ENCODE measurements at places on chromosomes 7 and 10.

DNA sequence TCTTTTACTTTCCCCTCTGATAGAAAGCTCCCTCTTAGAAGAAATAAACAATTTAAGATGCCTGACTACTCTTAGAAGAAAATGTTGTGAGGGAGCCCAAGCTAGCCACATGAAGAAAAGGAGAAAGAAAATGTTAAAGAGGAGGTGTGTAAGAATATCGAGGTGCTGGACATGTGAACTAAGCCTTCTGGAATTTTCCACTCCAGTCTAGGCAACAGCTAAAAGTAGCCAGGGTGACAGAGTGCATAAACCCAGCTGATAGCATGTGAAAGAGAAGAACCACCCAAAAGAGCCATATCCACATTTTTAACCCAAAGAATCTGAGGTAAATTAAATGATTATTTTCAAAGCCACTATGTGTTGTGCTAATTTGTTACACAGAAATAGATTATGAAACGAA lies 1690.6 kb upstream of the LRRTM3 start:
- DNase-seq = no peak

DNA sequence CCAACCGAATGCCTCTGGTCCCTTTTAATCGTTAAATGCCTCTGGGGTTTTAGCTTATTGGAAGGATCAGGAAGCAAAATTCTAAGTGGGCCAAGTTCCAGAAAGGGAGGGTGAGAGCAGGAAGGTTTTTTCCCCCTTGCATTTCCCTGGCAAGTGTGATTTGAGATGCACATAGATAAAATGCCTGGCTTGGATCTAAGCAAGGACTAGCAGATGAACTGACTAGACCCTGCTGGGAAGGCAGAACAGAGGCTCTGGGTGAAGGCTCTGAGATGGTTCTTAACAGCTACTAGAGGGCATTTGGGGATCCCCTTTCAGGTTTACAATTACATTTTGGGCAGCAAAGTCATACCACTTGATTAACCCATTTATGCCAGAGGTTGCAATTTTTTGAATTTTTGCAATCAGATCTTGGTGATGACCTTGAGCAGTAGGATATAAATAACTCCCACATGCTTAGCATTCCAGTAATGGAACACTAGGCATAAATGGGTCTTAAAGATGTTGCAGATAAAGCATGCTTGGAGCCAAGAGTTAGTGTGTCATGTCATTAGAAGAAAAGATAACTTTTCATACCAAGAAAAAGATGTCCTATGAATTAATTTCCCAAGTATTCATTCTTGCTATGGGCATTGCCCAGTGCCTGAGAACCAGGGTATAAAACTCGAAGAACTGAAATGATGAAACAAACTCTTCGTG lies 205.9 kb downstream of the SEC23IP start:
- no peak for DNase-seq

GRCh38 chr10:117442944-117443685 lies 67.9 kb upstream of the PDZD8 start:
- DNase-seq = peak; percentile 88

GRCh38 chr10:69685426-69685801 lies 55.4 kb downstream of the FAM241B start:
- no peak for DNase-seq

GRCh38 chr10:77925795-77926565 lies 575 bp downstream of the DLG5 start:
- peak; percentile 83 for DNase-seq

GRCh38 chr10:45246522-45246921 lies 68.9 kb downstream of the OR13A1 start:
- DNase-seq = no peak

DNA sequence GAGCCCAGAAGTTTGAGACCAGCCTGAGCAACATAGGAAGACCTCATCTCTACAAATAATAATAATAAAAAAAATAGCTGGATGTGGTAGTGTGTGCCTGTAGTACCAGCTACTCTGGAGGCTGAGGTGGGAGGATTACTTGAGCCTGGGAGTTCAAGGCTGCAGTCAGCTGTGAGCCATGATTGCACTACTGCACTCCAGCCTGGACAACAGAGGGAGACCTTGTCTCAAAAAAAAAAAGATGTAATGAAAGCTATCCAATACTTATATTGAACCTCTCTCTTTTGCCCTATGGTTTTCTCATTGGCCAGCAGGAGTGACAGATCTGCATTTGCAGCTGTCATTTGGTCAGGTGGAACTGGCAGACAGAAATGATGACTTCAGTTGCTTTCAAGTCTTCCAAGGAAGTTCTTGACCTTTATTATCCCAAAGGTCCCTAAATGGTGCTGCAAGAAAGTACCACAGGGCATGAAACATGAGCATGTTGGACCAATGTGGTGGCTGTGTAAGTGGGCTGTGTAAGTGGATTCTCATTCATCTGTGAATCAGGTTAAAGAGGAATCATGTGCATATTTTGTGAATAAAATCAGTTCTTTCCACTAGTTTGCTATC lies 99.4 kb downstream of the CALD1 start:
- DNase-seq = no peak

GRCh38 chr7:150904011-150904909 lies 51.9 kb downstream of the AOC1 start:
- no peak for DNase-seq

GRCh38 chr7:128041203-128041602 lies 10.0 kb upstream of the LRRC4 start:
- no peak for DNase-seq

GRCh38 chr10:106734220-106734619 lies 430.3 kb downstream of the SORCS1 start:
- DNase-seq = no peak

DNA sequence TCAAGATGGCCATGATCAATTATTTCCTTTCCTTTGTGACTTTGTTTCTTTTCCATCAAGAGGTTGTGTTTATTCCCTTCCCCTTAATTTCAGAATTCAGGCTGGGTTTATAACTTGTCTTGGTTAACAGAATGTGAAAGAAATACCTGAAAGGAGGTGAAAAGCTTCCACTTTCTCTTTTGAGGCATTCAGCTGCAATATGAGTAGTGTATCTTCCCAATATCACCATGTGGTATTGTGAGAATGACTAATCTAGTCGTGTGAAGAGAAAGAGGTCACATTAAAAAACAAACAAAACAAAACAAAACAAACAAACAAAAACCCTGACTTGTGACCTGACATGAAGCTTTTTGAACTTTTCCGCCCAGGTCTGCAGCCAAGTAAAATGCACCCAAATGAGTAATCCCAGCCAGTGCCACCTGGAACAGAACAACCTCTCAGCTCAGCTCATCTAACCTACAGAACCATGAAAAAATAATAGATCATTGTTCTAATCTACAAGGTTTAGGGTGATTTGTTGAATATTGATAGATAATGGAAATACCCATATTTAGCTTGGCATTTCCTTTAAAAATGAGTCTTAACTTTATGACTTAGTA lies 70.8 kb upstream of the TEX47 start:
- DNase-seq = no peak

GRCh38 chr10:62270020-62270419 lies 1.4 kb upstream of the RTKN2 start:
- DNase-seq = no peak

DNA sequence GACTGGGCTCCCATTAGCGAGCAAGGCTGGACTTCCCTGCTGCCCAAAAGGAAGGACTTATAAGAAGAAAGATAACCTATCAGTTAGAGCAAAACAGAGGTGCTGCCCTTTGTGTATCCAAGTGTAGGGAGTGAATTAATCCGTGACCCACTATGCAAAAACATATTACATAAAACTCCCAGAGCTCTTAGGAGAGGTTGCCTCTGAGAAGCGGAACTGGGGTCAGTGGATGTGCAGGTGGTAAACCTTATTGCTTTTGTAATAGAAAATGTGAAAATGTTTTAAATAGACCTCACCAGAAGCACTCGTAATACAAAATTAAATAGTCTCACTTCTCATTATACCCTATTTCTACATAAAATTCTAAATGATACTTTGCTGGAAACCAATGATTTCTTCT lies 17.1 kb upstream of the IL6 start:
- DNase-seq = no peak

DNA sequence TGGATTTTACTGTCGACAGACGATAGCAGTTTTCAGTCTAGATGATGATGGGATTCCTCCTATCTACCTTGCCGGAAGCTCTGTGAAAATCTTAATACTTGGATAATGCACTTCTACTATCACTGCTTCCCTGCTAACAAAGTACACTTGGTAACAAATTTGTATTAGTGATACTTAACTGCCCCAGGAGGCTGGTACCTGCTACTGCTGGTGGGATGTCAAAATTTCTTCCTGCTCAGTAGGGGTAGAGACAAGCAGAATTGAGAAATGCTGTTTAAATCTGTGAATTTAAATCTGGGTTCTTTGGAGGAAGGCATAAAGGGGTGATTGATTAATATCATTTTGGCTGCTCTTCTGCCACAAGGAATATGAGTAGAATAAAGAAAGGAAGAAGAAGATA lies 99.8 kb upstream of the STRIP2 start:
- DNase-seq = peak; percentile 33

GRCh38 chr7:92282930-92283329 lies 37.2 kb downstream of the ANKIB1 start:
- no peak for DNase-seq

GRCh38 chr7:1234881-1235500 lies 2.3 kb downstream of the UNCX start:
- peak; percentile 86 for DNase-seq

DNA sequence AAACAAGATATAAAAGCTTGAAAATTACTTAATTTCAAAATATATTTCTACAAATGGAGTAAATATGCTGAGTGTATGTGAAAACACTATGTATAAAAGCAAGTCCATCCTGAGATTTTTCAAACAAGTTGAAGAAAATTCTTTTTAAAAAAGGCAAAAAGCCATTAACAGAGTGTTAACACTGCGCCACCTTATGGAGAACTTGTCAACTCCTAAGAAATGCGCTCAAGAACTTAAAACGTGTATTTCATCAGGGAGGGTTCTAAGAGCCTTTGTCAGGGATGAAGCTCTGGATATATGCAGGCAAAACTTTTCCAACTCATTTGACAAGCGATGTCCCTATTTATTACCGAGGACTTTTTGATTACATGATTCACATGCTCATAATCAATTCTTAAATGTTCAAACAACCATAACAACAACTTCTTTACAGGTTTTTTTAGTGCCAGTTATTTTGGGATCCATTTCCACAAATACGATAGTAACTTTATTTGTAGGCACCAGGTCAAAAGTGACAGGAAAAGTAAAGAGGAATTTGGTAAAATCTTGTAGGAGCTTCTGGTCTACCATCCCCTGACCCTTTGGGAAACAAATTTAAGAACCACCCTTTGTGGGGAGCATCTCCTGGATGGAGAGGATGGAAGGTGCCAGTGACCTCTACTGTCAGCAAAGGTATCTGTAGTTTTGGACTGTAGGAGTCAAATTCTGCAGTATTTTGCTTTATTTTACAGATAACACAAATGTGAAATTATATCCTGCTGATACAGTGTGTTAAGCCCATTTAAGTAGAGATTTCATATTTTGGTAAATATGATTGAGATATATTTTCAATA lies 23.2 kb downstream of the CALCR start:
- DNase-seq = no peak

DNA sequence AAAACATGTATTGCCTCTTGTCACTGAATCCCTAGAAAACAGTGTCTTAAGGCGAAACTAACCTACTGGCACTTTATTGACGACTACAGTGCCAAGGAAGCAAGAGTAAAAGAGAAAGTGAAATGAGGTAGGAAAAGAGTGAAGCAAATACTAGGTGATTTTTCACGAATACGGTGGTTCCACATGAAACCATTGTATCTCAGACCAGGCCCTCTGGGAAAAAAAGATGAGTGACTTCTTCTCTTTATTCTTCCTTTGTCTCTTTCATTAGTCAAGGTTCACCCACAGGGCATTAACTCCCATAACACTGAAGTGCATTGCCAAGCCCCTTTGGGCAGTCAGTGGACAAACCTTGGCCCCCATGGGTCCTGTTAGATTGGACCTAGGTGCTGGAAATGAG lies 16.2 kb upstream of the MACC1 start:
- DNase-seq = no peak

GRCh38 chr10:95508730-95509129 lies 52.4 kb downstream of the SORBS1 start:
- DNase-seq = no peak

GRCh38 chr10:130160775-130161174 lies 24.6 kb downstream of the GLRX3 start:
- DNase-seq = peak; percentile 39

- DNase-seq = no peak
Measured at GRCh38 chr10:6033954-6034353, 28.2 kb downstream of the IL2RA start.

DNA sequence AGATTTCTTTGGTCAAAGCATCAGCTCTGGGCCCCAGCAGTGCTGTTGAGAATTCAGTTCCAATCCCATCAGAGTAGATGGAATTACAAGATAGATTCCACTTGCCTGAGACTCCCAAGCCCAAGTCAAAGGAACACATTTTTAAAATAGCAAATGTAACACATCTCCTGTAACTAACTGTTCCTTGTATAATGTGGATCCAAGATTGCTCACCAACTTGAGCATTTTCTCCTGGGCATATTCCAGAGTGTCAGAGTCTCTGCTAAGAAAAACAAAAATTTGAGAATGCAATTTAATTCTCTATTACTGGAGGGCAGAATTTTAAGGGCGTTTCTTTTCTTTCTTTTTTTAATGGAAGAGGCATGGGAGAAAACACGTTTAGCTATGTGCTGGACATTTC lies 136.7 kb downstream of the NEBL start:
- DNase-seq = no peak

DNA sequence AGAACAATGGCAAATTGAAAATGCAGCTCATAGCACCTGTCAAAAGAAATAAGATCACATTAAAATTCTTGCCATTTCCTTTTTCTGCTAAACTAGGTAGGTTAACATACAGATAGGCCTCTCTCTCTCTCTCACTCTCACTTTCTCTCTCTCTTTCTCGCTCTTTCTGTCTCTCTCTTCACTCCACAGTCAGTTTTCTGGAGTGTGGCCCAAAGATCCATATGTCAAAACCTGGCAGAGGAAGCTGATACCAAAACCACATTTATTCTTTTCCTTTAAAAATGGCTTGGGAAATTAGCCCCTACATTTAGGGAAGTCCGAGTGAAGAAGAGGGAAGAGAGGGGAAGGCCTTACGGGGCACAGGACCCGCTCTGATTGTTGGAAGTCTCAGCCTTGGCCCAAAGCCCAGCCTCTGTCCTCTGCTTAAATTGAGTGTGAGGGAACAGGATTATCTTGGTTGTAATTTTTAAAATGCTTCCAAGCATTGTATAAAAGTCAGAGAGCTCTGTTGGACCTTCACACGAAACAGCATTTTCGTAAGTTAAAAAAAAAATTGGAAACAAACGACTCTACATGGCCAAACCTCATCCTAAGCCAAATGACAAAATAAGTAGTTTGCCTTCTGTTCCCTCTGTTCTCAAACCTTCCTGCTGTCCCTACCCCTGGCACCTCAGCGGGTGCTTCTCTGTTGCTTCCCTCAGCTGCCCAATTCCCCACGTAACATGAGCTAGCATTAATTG lies 83.2 kb downstream of the FRMD4A start:
- DNase-seq = no peak

DNA sequence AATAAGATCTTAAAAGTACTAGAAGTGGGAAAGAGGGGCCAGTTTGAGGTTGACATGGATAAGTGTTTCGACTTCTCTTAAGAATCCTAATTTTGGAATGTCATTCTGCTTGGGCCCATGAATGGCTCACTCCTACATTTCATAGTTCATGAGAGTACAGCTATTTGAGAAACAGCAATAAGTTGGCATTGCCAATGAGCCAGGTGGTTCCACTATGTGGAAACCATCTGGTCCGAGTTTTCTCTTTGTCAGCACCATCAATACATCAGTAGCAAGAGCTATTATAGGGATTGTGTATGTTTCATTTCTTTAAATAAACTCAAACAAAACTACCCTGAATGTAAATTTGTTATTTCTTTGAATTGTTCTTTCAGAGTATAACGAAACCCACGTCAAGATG lies 78.1 kb upstream of the NEBL start:
- no peak for DNase-seq

GRCh38 chr10:76711222-76711997 lies 926.2 kb downstream of the KCNMA1 start:
- DNase-seq = no peak

Data from H7 (cell line).